ENCODE measurements at places on chromosomes 7 and 10.
A peak's percentile ranks its signal among the peaks of the same experiment; 100 is the strongest.

- DNase-seq, result no peak
These were observed 3.7 kb upstream of the HNRNPH3 start for GRCh38 chr10:68327889-68328786.

DNA sequence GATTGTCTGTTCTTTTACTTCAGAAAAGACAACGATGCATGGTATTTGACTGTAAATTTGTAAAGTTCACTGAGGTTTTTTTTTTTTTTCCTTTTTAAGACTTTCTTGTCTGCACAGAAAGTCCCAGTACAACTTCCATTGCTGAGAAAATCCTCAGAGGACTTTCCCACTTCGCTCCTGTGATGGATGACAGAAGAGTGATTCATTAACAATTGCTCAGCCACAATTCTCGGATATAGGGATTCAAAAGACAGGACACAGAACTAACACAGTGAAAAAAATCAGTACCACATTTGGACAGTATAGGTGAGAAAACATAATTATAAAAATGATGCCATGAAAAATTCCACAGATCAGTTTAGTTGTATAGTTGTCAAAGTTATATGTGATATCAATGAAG lies 48.0 kb downstream of the SEC23IP start:
- DNase-seq, result no peak

GRCh38 chr7:102306916-102307677 lies 20.4 kb downstream of the SH2B2 start:
- peak; percentile 62 for DNase-seq

DNA sequence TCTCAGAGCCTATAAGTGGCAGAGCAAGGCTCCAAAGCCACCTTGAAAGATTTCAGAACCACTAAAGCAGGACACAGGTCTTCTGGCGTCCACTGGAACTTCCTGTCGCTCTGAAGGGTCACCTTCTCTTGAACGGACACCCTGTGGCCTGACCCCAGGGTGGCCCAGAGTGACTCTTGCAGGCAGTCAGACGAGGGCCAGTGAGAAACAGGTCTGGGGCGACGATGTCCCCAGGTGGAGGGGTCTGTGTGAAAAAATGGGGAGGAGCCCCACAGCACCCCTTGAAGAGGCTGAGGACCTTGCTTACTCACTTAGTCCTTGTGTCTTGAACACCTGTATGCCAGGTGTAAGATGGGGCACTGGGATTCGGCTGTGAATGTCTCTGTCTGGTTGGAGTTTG lies 946 bp upstream of the RASGEF1A start:
- no peak for DNase-seq

DNA sequence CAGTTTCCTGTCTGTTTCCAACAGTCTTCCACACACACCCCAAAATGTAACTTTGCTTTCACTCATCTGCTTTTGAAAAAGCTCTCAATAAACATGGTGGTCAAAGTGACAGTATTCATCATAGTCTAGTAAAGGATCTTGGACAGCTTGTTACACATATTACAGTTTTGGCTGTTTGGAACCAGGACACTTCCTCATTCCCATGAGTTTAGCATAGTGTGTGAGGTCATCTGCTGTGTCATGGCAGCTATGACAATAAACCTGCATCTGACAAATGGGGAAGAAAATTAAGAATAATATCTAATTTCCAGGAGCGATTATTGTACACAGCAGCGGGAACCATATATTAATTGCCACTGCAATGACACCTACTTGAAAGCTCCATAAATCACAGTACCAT lies 184.3 kb upstream of the SLC26A5 start:
- DNase-seq, result no peak

- DNase-seq, result no peak
These were observed 429.0 kb downstream of the ETV1 start for GRCh38 chr7:13560441-13560840.

DNA sequence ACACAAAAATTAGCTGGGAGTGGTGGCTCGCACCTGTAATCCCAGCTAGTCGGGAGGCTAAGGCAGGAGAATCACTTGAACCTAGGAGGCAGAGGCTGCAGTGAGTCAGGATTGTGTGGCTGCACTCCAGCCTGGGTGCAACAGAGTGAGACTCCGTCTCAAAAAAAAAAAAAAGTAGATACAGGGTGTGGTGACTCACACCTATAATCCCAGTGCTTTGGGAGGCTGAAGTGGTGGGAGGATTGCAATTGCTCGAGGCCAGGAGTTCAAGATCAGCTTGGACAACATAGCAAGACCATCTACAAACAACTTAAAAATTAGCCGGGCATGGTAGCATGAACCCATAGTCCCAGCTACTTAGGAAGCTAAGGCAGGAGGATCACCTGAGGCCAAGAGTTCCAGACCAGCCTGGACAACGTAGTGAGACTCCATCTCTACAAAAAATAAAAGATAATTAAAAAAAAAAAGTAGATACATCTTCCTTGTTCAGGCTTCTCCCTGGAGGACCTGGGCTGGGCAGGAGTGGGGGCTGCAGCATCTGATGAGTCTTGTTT lies 2.0 kb downstream of the MOSPD3 start:
- no peak for DNase-seq

GRCh38 chr10:95976362-95977229 lies 66.8 kb upstream of the CCNJ start:
- DNase-seq, result no peak

DNA sequence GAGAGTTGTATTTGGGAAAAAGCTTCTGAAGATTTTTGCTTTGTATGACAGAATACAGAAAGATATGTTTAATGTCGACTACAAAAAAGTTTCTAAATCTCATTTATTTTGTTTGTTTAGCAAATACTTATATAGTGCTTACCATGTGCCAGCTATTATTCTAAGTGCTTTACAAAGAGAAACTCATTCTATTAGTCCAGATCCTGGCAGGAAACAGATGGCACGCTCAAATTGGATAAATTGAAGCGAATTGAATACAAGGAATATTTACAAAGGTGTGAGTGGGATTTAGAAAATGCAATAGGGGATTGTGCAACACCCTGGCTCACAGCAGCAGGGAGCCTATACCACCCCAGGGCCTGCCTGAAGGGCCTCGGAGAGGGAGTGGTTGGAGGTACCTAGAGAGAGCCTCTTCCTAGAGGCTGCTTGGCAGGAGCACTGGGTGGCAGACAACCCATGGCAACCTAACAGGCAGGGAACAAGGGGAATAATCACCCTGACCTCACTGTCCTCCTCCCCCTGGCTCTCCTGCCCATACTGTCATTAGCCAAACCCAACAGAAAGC lies 27.6 kb upstream of the FAM204A start:
- no peak for DNase-seq

DNA sequence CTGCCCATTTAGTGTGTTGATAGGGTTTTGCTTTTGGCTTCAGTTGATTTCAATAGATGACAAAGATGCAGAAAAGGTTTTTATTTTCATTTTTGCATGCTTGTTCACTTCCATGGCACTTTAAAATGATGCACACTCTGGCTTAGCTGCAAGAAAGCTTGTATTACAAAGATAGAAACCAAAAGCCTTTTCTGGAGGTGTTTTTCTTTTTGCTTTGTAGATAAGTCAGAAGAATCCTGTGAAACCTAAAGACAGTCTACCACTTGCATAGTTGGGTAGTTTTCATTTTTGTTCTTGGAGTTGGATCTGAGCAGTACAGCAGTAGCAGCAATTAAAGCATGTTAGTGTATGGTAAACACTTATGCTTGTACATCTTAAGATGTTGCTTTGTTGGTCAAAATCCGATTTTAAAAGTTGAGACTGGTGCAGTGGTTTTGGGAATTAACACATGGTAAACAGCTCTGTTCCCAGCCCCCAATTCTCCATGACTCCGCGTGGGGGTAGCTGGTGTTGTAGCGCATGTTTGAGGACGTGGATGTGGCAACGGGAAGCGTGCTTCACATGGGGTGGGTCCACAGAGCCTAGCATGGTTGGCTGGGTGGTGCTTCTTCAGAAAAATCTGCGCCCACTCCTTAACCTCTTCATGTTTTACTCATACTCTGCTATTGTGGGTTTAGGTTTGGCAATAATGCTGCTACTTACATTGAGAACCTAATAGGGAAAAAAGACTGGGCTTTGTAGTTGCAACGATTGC lies 19.8 kb downstream of the CCNY start:
- no peak for DNase-seq

GRCh38 chr7:34845666-34846361 lies 187.8 kb downstream of the NPSR1 start:
- no peak for DNase-seq

DNA sequence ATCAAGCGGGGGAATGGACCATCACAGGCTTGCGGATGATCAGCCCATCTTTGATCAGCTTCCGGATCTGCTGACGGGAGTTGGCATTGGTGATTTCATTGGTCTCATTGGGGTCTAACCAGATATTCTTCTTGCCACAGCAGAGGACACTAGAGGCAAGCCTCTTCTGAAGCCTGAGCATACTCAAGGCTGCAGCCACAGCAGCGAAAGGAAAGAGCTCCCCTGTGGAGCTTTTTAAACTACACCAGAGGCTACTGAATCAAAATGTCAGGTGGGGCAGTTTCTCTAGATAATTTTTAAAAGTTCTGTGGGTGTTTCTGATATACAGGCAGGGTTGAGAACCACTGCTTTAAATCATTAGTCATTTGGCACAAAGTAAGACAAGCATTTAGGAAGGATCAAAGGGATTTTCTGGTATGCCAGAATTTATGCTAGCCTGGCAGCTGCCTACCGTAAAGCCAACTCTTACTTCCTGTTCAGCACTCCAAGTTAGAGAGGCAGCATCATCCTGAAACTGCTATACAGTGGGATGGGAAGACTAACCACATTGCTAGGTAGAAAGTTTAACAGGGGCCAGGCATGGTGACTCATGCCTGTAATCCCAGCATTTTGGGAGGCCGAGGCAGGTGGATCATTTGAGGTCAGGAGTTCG lies 7.0 kb downstream of the NAPEPLD start:
- DNase-seq, result no peak

All from CD4-positive, alpha-beta T cell (primary cell).